Panc1 (cell line): ENCODE measurements at places on chromosomes 3 and 15. TPM values are rescaled to one million over a fixed set of nuclear protein-coding genes. Genes with fewer than 3 reads are reported as not detected.

Gene MCF2L2
- 1.0 TPM for total RNA-seq

Gene DGKG
- 0.46 TPM for total RNA-seq

Gene PTH1R
- total RNA-seq: not detected

Gene FRMD5
- total RNA-seq: 18.3 TPM

Gene GOLGA6L4
- total RNA-seq: 2.7 TPM

DNA sequence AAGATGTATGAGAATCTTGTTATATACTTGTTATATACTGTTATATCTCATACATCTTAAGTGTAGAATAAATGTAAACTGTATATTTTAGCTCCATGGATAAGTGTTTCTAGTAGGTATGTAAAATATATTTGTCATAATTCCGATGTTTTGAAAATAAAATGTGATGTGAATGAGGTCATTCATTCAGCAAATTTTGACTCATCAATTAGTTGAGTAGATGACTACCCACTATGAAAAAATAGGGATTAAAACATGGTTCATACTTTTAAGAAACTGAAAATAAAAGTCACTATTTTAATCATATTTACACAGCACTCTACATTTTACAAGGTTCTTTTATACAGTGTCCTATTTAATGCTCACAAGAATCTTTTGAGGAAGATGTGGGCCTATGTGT is 28.4 kb upstream of the CNTN3 start:
- no peak for DNase-seq
- no peaks in the 10 kb centered on the region for H3K36me3 ChIP-seq
- H3K4me1 ChIP-seq: no peaks in the 10 kb centered on the region
- H3K4me3 ChIP-seq: no peak overlapping the region
- no peak overlapping the region for H3K27ac ChIP-seq

DNA sequence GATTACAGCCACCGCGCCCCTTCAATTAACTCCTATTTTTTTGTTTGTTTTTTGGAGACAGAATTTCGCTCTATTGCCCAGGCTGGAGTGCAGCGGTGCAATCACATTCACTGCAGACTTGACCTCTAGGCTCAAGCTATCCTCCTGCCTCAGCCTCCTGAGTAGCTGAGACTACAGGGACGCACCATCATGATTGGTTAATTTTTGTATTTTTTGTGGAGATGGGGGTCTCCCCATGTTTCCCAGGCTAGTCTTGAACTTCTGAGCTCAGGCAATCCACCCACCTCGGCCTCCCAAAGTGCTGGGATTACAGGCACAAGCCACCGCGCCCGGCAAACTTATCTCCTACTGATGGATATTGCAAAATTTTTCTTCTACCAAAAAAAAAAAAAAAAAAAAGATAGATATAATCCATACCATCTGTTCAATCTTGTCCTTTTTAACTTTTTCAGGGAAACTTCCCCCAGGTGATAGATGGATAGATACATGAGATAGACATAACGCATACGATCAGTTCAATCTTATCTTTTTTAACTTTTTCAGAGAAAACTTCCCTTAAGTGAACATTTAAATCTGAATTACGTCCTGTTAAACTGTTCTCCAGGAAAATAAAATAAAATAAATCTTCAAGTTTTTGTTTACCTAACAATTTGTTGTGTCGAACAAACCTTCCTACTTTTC is 693 bp upstream of the RPSA start:
- H3K27ac ChIP-seq: peak overlapping the region; percentile 95
- peaks cover 11% of the 10 kb centered on the region for H3K4me1 ChIP-seq
- no peak for DNase-seq
- H3K27me3 ChIP-seq: no peaks in the 10 kb centered on the region
- peak overlapping the region; percentile 89 for H3K4me3 ChIP-seq

- H3K27me3 ChIP-seq: no peaks in the 10 kb centered on the region
- H3K4me1 ChIP-seq: peaks cover 7% of the 10 kb centered on the region; the same call in 1 of the 2 replicates
- no peak overlapping the region for H3K4me3 ChIP-seq
- no peak overlapping the region for H3K27ac ChIP-seq
- no peaks in the 10 kb centered on the region for H3K36me3 ChIP-seq
- DNase-seq: no peak
These were observed 3.3 kb upstream of the RBSN start for GRCh38 chr3:15102256-15102655.

DNA sequence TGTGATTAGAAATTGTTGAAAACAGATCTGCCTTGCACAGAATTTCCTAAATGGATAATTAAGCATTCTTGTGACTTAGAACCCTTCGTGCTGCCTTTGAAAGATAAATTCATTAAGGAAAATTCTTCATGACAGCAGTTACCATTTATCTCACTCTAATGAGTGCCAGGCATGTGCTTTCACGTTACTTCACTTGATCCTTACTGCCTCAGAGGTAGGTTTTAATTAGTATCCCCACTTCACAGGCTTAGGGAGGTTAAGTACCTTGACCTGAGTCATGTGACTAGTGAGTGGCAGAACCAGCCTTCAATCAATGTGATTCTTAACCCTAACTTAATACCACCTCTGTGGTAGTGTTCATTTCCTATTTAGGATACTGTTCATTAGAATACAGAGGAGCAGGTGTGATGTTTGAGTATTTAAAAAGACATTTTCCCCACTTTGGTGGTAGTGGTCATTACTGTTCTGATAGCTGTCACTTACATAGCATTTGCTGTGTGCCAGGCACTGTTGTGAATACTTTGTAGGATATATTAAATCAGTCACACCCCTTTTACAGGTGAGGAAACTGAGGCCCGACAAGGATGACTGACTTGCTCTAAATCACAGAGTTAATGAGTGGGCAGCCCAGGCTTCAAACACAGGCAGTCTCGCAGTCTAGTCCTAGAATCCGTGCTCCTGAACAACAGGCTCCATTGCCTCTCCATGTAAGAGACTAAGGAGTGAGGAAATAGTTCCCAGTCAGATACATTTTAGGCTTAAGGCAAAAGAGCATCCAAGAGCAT is 57.9 kb downstream of the RLBP1 start:
- no peaks in the 10 kb centered on the region for H3K27me3 ChIP-seq
- H3K36me3 ChIP-seq: no peaks in the 10 kb centered on the region
- H3K27ac ChIP-seq: no peak overlapping the region
- peaks cover 15% of the 10 kb centered on the region for H3K4me1 ChIP-seq

GRCh38 chr3:172119266-172119969 is 80.0 kb downstream of the FNDC3B start:
- H3K27ac ChIP-seq: 0 out of 2 replicates have a peak overlapping the region, but pooled peaks have one; percentile 41
- no peak overlapping the region for H3K4me3 ChIP-seq
- no peak for DNase-seq
- H3K27me3 ChIP-seq: no peaks in the 10 kb centered on the region
- H3K36me3 ChIP-seq: peaks cover 7% of the 10 kb centered on the region; the same call in 1 of the 2 replicates

GRCh38 chr3:53287131-53287629 is 31.4 kb upstream of the TKT start:
- no peaks in the 10 kb centered on the region for H3K27me3 ChIP-seq
- no peaks in the 10 kb centered on the region for H3K4me1 ChIP-seq
- H3K27ac ChIP-seq: no peak overlapping the region
- no peak overlapping the region for H3K4me3 ChIP-seq
- no peak for DNase-seq
- peaks cover 7% of the 10 kb centered on the region for H3K36me3 ChIP-seq

GRCh38 chr3:22542311-22542710 is 660.8 kb upstream of the UBE2E2 start:
- no peak overlapping the region for H3K27ac ChIP-seq
- H3K27me3 ChIP-seq: no peaks in the 10 kb centered on the region
- H3K36me3 ChIP-seq: no peaks in the 10 kb centered on the region
- no peak overlapping the region for H3K4me3 ChIP-seq
- DNase-seq: no peak
- H3K4me1 ChIP-seq: no peaks in the 10 kb centered on the region

DNA sequence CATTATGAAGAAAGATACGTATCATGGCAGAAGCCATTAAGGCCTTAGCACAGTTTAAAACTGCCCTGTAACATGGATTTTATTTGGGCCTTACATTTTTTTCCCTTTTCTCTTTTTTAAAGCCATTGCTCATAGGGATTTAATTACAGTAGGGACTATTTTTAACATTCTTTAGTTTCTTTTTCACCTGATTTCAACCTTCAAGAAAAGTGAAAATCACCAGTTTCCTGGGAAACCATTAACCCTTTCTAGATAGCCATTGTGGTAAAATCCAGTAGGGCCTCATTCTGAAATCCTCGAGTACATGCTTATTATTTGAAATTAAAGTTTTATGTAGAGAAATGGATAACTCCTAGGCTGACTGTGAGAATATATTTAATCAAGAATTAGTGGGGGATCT is 3.1 kb downstream of the SPRED1 start:
- peaks cover 31% of the 10 kb centered on the region for H3K4me1 ChIP-seq
- H3K36me3 ChIP-seq: peaks cover 2% of the 10 kb centered on the region; the same call in 1 of the 2 replicates
- DNase-seq: no peak
